ENCODE measurements at places on chromosomes 7 and 10.

DNA sequence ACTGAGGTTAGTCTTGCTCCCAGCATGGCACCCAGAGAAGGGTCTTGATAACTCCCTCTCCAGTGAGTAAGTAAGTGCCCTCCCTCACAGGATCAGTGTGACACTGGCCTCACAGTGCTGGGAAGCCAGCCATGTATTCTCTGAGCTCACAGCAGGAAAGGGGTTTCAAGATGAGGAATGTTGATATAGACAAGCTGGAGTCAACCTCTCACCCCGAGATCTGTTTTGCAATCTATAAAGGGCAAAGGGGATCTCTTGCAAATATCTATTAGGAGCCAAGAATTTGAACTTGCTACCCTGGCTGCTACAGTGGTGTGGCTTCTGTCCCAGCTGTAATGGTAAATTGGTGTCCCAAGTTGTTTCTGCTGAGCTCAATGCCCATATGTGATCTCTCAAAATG, 70.2 kb upstream of the ADAM12 start:
- DNase-seq: no peak

GRCh38 chr7:154503962-154504550, 451.9 kb downstream of the DPP6 start:
- no peak for DNase-seq

GRCh38 chr10:133378251-133379096, 588 bp upstream of the PAOX start:
- no peak for DNase-seq

GRCh38 chr7:18655912-18656311, 160.4 kb downstream of the HDAC9 start:
- no peak for DNase-seq

DNA sequence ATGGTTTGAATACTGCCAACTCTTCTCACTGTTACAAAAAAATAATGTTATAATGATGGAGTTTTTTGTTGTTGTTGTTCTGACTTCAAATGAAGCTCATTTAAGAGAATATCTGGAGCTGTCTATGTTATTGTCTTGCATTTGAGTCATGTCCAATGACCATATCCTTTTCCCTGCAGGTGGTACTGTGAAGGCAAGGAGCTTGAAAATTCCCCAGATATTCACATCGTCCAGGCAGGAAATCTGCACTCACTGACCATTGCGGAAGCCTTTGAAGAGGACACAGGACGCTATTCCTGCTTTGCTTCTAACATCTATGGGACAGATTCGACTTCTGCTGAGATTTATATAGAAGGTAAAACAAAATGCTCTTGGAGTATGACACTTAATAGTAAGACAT, 33.5 kb downstream of the MYPN start:
- DNase-seq: no peak

- DNase-seq: no peak
Observed at GRCh38 chr10:86518781-86519180, 2.8 kb downstream of the WAPL start.

- DNase-seq: no peak
Observed at GRCh38 chr7:37601321-37601720, 82.2 kb upstream of the GPR141 start.

GRCh38 chr10:101322266-101323108, 31.5 kb upstream of the BTRC start:
- no peak for DNase-seq

- no peak for DNase-seq
Observed at GRCh38 chr7:42046483-42046882, 190.5 kb downstream of the GLI3 start.

- no peak for DNase-seq
Observed at GRCh38 chr7:43824963-43825362, 44.4 kb downstream of the MRPS24 start.

- DNase-seq: no peak
Observed at GRCh38 chr10:66218981-66219587, 706.8 kb upstream of the LRRTM3 start.

DNA sequence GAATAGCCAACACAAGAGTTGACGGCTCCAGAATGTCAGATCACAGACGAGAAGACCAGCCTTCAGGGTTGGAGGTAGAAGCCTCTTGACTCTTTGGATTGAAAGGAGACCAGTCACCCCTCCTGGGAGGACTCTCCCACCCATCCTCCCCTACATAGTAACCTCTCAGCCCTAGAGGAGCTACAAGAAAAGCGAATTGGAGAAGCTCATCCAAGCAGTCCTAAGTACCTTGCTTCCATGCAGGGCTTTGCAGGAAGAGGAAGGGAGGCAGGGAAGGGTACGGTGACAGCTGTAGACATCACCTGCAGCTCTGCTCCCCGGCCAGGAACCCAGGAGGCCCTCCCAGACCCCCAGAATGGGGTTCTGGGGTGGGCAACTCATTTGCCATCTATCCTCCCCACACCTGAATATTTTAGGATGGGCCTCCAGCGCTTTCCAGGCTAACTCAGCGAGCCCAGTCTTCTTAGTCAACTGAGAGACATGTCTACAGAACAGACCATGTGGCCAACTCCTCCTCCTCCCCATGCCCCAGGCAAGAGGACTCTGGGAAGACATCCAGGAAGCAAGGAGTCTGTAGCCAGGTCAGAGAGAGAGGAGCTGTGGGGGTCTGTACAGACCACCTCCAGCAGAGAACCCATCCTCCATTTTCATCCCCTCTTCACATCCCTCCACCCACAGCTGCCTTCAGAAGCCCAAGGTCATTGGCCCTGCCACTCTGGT, 55.6 kb upstream of the LBX1 start:
- DNase-seq: no peak

GRCh38 chr10:13146379-13146778, 15.0 kb upstream of the MCM10 start:
- DNase-seq: no peak

- DNase-seq: no peak
Observed at GRCh38 chr7:93515144-93515543, 59.4 kb downstream of the CALCR start.

GRCh38 chr10:51447119-51447518, 252.3 kb downstream of the CSTF2T start:
- DNase-seq: no peak

GRCh38 chr10:90141791-90142190, 440.4 kb downstream of the KIF20B start:
- DNase-seq: no peak

GRCh38 chr10:75403144-75403938, 1.8 kb upstream of the ZNF503 start:
- DNase-seq: peak; percentile 29

DNA sequence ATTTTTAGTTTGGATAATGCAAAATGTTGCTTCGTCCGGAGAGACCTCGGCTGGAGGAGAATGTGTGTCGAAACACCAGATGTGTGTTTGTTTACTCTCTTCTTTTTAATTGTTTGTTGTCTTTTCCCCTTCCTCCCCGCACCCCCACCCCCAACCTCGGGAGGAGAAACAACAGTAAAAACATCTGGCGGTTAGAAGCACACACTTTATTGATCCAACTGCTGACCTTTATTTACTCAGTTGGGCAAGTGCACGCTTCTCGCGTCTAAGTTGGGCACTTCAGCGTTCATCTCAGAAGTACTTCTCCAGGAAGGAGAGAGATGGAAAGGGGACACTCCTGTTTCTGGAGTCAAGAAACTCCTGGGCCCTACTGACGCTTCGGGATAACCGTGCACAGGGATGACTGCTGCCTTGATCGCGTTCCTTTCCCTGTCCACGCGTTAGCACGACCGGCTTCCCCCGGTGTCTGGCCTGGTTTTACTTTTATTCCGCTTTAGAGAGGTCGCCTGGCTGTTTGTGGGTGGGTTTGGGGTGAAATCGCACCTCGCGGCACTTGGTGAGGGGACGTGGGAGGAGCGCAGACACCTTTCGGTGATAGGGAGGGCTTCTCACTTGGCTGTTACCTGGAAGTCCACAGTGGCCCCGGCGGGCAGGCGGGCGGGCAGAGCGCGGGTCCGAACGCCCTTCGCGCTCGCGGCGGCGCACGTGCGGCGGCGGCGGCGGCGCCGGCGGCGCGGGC, 168.3 kb upstream of the PPP1R3A start:
- DNase-seq: no peak

GRCh38 chr7:156222611-156223010, 410.3 kb upstream of the SHH start:
- DNase-seq: no peak

GRCh38 chr10:50503661-50504320, 120.0 kb downstream of the SGMS1 start:
- DNase-seq: no peak

GRCh38 chr10:804787-805619, 115.5 kb upstream of the DIP2C start:
- no peak for DNase-seq

GRCh38 chr10:23065181-23065948, 30.0 kb upstream of the MSRB2 start:
- peak; percentile 14 for DNase-seq

- no peak for DNase-seq
Observed at GRCh38 chr10:113267619-113268562, 285.0 kb upstream of the HABP2 start.

DNA sequence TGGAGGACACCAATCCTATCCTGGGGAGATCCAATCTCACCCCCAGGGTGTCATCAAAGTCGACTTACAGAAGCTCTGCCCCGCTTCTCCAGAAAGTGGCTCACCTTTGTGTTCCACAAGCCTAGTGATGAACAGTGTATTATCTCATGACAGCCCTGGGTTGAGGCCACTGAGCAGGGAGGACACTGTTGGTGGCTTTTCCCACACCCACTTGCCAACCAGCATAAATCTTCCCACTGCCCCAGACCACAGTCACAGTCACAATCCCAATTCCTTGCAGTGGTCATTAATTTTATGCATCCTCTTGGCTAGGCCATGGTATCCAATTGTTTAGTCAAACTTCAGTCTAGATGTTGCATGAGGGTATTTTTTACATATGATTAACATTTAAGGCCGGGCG, 18.4 kb downstream of the TNS3 start:
- DNase-seq: no peak

- peak; percentile 30 for DNase-seq
Observed at GRCh38 chr10:44647877-44648542, 263.1 kb upstream of the CXCL12 start.

DNA sequence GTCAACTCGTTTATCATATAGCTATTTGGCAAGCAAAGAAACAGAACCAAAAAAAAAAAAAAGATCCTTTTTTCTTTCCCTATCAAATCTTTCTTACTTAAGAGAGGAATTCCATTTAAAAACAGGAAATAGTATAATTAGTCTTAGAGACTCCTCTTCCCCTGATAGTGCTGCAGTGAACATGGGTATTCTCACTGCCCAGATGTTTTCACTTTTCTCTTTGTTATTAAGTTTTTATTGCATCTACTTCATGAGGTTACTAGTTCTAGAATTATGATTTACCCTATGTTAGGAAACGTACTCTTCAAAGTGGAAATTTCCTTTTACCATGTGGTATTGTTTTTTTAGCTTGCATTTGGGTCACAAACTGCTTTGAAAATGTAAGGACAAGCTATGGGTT, 8.5 kb downstream of the CASP2 start:
- no peak for DNase-seq

DNA sequence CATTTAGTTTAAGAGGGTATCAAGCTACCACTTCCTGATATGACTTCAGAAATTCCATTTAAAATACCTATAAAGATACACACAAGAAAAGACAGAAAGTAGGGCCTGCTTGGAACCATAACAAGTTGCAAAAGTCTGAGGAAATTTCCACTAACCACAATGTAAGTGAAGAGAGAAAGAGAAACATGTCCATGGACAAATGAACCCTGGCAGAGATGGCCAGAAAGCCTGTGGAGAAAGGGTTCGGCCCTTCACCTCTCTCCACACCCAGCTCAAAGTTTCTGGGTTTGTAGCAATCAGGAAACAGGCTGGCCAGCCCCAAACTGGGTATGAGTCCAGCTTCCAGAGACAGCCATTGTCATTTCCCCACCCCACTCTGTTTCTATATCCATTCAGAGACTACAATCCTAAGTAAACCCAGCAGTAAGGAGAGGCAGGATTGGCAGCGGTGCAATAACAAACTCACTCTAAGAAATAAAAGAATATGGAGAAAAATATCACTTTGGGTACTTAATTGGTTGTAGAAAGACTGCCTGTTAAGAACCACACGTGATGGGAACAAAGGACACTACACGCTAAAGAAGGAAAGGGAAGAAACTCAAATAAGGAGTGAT, 71.1 kb downstream of the STK17A start:
- no peak for DNase-seq

DNA sequence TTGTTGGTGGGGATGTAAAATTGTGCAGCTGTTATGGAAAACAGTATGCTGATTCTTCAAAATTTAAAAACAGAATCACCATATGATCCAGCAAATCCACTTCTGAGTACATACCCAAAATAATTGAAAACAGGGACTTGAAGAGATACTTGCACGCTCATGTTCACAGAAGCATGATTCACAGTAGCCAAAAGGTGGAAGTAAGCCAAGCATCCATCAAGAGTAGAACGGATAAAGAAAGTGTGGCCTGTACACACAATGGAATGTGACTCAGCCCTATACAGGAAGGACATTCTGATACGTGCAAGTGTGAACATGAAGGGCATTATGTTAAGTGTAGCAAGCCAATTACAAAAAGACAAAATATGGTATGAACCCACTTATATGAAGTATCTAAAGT, 696.7 kb upstream of the CELF2 start:
- no peak for DNase-seq

GRCh38 chr7:650339-651031, 76.0 kb upstream of the DNAAF5 start:
- no peak for DNase-seq

DNA sequence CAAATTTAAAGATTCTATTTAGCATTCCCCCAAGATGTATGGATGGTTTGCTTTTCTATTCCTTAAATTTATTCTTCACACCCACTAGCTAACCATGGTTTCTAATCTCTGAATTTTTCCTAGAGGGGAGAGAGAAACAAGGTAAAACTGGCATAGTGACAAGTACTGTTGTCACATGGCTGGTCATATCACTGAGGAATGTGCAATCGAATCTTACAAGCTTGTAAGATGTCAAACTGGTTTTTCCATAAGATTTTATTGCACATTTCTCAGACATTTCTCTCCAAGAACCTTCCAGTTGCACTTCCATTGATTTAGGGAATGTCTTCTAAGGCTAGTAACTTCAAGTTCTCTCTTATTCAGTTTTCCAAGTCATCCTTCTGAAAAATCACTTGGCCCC, 89.8 kb downstream of the MBL2 start:
- no peak for DNase-seq

GRCh38 chr10:132253092-132253687, 54.6 kb downstream of the STK32C start:
- DNase-seq: no peak

- no peak for DNase-seq
Observed at GRCh38 chr7:98797150-98797549, 72.7 kb downstream of the TMEM130 start.

DNA sequence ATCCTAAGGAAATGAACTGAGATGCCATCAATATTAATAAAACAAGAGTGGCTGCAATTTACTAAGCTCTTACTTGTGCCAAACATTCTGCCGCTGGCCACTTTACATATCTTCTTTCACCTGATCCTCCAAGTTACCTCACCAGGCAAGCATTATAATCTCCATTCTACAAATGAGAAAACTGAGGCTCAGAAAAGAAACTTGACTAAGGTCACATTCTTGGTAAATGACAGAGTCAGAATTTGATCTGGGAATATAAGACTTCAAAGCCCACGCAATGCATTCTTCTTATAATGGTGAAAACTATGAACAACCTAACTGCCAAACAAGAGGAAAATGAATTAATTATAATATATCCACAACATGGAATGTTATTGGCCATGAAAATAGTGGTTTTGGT, 46.1 kb upstream of the SMNDC1 start:
- DNase-seq: no peak

- DNase-seq: no peak
Observed at GRCh38 chr10:118955531-118955930, 74.0 kb upstream of the NANOS1 start.

All from DMS79 (cell line).